ENCODE measurements at places on chromosomes 5 and 9.

DNA sequence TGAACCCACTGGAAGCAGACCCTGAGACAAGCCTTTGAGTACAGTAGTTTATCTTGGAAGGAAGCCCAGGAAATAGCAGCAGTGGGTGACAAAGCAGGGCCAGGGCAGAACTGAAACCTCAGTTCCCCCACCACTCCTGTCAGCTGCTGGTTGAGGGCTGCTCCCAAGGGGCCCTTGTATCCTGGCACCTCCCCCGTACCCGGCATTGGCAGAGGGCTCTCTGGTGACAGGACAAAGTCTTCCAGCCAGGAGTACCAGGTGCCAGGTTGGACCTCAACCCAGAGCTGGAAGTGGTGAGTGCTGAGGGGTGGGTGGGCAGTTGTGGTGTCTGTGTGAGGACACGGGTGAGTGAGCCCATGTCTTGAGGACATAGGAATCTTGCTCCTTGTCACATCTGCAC, 123.3 kb downstream of the PHF2 start:
- DNase-seq, result no peak

GRCh38 chr5:91052977-91053740, 330.0 kb downstream of the ARRDC3 start:
- no peak for DNase-seq

DNA sequence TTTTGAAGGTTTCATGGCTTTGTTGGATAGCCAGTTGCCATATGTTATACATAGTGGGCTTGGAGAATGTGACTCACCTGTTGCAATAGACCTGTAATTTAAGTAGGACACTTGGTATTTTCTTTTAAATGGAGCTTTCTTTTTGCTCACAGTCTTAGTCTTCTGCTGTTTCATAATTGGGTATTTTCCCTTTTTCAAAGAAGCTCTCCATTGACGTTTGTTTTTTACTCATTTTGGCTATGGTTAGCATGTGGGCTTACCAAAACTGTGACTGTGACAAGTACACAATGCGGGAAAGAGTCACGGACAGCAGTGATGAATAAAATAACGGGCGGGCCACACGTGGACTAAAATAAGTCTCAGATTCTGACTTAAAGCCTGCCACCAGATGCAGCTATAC, 23.2 kb upstream of the RNF20 start:
- no peak for DNase-seq

GRCh38 chr9:127187231-127187956, 65.0 kb upstream of the ANGPTL2 start:
- DNase-seq, result no peak

DNA sequence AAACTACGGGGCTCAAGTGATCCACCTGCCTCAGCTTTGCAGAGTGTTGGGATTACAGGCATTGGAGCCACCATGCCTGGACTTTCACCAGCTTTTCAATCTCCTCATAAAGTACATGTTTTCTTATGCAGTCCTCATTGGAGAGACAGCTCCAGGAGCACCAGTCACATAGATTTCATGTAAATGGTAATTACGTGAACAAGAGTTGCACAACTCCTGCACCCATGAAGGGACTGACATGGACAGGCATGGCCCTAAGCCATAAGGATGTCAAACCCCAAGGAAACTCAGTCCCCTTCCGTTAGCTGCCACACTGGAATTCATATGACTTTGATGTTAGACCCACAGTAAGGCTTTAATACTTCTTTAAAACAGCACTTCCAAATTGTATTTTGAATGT, 7.6 kb upstream of the ADGRV1 start:
- no peak for DNase-seq

GRCh38 chr5:127060470-127060985, 12.8 kb downstream of the C5orf63 start:
- no peak for DNase-seq

GRCh38 chr5:148378670-148379069, 5.1 kb upstream of the FBXO38 start:
- no peak for DNase-seq

DNA sequence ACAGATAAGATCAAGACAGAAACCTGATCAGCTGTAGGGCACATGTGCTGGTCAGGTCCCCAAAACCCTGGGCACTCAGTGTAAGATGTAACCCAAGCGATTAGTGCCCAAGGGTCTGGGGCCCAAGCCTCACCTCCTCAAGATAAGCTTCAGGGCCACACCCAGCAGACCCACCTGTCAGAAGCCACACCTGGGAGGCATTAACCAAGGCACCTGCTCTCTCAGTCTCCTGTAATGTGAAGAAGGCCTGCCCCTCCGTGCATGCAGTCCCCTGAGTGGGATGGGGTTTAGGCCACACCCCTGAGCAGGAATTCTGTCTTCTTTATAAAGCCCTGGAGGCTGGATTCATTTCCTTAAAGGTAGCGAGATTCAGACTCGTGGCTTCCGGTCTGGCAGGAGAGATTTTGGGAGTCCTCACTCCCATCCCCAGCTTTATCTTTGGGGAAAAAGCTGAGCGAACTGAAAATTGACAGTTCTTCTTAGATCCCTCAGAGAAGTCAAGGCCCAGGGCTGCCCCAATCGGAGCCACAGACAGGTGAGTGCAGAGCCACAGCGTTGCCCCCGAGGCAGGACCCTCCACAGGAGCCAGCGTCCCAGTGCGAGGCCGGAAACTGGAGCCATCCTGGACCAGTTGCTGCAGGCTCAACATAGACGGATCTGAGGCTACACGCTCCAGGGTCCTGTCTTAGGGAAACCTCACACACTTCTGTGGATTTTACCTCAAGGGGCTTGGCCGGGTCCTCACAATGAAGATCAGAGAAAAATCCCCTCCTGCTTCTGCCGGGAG, 357.6 kb upstream of the IRX4 start:
- DNase-seq, result no peak
